Left renal pelvis (tissue), 4 donors: ENCODE measurements at places on chromosomes 2 and 18.

DNA sequence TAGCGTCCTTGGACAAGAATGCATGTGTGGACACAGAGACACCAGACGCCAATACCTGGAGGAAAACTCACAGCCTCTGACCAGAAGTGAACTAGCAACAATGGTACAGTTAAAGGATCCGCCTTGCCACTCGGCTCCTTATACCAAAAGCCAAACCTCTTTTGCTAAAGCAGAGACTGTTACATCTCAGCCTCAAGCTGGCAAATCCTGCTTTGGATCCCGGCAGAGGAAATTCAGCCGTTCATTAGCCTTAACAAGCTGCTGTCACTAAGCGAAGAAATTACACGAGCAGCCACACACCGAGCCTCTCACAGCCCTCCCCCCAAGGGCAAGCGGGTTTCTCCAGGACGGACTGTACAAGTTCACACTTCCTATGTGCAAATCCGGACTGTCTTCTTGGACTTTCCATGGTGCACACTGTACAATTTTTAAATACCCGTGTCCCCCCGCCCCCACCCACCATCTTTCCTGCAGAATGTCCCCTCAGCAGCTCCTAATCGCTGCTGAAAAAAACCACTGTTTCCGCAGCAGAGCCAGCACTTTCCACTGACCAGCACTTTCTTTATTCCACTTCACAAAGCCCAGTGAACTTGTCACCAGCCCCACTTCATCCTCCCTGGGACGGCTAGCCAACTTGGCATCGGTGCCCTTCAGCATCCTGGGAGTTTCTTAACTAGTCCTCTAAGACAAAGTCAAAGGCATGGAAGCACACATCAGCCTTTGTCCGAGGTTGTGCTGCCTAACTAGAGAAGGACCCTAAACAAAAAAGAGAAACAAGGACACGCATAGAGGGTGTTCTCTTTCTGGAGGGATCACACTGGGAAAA, 1.5 kb downstream of the KLF7 start:
- DNase-seq: peak; percentile 43

GRCh38 chr2:46390036-46390435, 89.3 kb upstream of the TMEM247 start:
- DNase-seq: no peak

- no peak for DNase-seq
These were observed 249.8 kb downstream of the NBAS start for GRCh38 chr2:15311201-15311907.

DNA sequence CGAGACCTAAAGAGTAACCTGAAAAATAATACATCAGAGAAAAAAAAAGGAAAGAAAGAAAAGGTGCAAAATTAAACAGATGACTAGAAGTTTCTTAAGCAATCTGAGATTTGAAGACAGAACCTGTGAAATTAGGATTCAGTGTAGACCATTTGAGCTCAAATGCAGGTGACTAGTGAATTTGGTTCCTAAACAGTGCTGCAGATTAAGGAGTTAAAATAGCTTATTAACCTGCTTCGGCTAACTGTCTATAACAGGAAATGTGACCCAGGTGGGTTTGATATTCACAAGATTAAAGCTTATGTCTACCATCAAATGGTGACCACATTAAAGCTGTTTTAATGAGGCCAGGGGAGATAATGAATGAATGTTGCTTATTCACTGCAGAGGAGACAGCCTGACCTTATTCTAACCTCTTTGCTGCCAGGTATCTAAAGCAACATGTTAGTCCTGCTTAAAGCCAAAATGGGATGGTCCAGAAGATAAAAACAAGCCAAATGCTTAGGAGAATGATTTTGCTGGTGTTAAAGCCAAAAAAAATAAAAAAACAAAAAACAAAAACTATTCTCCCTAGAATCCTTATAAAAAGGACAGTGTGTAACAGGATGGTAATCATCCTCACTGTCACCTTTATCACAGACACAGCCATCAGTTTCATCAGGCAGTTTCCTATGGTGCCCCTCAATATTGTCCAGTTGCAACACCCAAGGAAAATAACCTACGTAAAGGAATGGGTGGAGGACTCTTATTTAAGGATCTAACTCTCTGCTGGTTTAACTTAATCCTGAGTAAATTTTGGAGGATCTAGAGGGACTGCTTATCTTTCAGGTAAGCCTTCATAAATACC, 769.0 kb upstream of the ZEB2 start:
- no peak for DNase-seq

- DNase-seq: no peak
These were observed 46.9 kb downstream of the GREB1 start for GRCh38 chr2:11580697-11581096.

- no peak for DNase-seq
These were observed 146.6 kb downstream of the VAPA start for GRCh38 chr18:10060469-10060782.

GRCh38 chr2:239272626-239273025, 128.2 kb downstream of the HDAC4 start:
- no peak for DNase-seq

- peak; percentile 75 for DNase-seq
These were observed at the start of gene EPC2 for GRCh38 chr2:148643998-148644882. Gene EPC2 (plus strand): TSS chr2:148644751. CDS start chr2:148645018, 267 bp downstream.

- DNase-seq: no peak
These were observed 36.5 kb downstream of the MGAT5 start for GRCh38 chr2:134290358-134290757.

DNA sequence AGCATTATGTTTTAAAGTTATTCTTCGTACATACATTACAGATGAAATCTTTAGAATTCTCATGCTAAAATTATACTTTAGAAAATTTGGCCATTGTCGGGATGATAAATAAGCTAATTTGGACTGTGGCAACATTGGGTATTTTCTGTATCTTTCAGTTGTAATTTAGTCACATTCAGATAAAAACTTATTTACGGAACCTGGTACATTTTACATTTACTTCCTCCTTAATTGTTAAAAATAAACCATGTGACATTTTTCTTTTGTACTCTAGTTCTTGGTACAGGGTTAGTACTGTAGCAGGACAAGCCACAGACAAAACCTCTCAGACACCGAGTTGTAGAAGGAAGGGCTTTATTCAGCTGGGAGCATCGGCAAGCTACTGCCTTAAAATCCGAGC, 4.2 kb downstream of the CNDP2 start:
- DNase-seq: no peak
